ENCODE measurements at places on chromosomes 6 and 20. TPM values are rescaled to one million over a fixed set of nuclear protein-coding genes. Genes with fewer than 3 reads are reported as not detected.

Gene RIPOR2
- polyA plus RNA-seq, result 427 TPM

Gene TPBG
- 2.0 TPM for polyA plus RNA-seq

GRCh38 chr6:168297643-168298042, 21.9 kb downstream of the DACT2 start:
- H3K27ac ChIP-seq, result no peak overlapping the region
- no peaks in the 10 kb centered on the region for H3K4me1 ChIP-seq
- DNase-seq, result no peak
- H3K4me3 ChIP-seq, result no peak overlapping the region
- H3K36me3 ChIP-seq, result no peaks in the 10 kb centered on the region

DNA sequence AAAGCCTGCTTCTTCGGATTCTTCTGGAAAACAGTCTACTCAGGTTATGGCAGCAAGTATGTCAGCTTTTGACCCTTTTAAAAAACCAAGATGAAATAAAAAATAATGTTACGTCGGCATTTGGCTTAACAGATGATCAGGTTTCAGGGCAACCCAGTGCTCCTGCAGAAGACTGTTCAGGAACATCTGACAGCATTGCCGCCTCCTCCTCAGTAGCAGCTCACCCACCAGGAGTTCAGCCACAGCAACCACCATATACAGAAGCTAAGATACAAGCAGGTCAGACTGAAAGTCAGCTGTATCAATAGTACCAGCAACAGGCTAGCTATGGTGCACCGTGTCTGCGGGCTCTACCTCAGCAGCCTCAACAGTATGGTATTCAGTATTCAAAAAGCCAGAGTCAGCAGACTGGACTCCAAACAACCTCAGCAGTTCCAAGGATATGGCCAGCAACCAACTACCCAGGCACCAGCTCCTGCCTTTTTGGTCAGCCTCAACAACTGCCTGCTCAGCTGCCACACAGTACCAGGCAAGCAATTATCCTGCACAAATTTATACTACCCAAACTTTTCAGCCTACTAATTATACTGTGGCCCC, 51.9 kb downstream of the BTBD9 start:
- H3K36me3 ChIP-seq, result peaks cover 6% of the 10 kb centered on the region
- H3K27ac ChIP-seq, result no peak overlapping the region
- no peak overlapping the region for H3K4me3 ChIP-seq
- no peaks in the 10 kb centered on the region for H3K27me3 ChIP-seq

Data from CD8-positive, alpha-beta memory T cell (primary cell).